Colonic mucosa (tissue), 4 donors: ENCODE measurements at places on chromosomes 7 and 10. TPM values are rescaled to one million over a fixed set of nuclear protein-coding genes. Genes with fewer than 3 reads are reported as not detected.

DNA sequence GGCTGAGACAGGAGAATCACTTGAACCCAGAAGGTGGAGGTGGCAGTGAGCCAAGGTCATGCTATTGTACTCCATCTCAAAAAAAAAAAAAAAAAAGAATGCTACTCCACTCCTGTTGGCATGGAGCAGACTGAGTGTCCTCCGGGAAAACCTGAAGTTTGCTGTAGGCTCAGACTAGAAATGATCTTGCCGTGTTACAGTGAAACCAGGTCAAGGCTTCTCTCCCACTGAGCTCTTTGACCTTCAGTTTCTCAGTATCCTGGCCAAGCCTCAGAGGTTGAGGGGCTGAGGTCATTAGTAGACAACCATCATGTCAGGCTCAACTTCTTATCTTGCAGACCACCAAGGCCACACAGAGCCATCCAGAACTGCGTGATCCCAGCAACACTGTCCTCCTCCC is 348.6 kb upstream of the ZNF32 start:
- H3K4me1 ChIP-seq, result no peaks in the 10 kb centered on the region
- no peak overlapping the region for H3K4me3 ChIP-seq
- H3K27ac ChIP-seq, result no peak overlapping the region
- no peak for DNase-seq
- no peaks in the 10 kb centered on the region for H3K36me3 ChIP-seq

DNA sequence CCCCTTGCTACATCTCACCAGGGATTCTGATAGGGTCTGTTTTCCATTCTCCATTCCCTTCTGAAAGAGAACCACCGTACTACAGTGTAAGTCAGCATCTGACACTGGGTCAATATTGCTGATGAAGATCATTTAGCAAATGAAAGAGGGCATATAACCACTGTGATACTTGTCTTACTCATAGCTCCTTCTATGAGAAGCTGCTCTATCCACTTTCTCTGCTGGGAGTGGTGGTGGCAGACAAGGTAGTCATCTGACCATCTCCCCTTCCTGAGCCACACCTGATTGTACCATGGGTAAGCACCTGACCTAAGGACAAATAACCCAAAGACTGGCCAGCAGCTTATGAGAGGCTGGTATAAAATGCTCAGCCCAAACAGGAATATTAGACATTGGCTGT is 220.4 kb downstream of the DOCK4 start:
- no peaks in the 10 kb centered on the region for H3K4me1 ChIP-seq
- H3K36me3 ChIP-seq, result no peaks in the 10 kb centered on the region
- no peak for DNase-seq
- no peak overlapping the region for H3K4me3 ChIP-seq

GRCh38 chr7:85565276-85565675 is 378.4 kb upstream of the SEMA3D start:
- H3K36me3 ChIP-seq, result no peaks in the 10 kb centered on the region
- no peak overlapping the region for H3K4me3 ChIP-seq
- no peaks in the 10 kb centered on the region for H3K4me1 ChIP-seq
- no peak overlapping the region for H3K27ac ChIP-seq
- no peak for DNase-seq

DNA sequence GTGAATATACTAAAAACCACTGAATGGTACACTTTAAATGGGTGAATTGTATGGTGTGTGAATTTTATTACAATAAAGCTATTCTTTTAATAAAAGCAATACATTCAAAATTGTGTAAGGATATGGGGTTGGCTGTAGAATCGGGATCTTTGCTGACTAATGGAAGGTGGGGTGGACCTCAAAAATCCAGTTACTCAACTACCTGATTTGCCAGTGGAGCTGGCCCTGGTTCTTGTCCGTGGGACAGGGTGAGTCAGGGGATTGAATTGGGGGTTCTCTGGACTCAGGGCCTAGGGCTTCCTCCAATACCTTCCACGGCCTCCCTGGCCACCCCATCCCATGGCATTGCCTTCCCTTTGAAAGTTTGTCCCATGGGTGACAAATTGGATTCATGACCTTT is 13.5 kb upstream of the RABGEF1 start:
- H3K4me3 ChIP-seq, result no peak overlapping the region
- no peaks in the 10 kb centered on the region for H3K4me1 ChIP-seq
- DNase-seq, result no peak
- no peaks in the 10 kb centered on the region for H3K36me3 ChIP-seq
- H3K27ac ChIP-seq, result no peak overlapping the region

DNA sequence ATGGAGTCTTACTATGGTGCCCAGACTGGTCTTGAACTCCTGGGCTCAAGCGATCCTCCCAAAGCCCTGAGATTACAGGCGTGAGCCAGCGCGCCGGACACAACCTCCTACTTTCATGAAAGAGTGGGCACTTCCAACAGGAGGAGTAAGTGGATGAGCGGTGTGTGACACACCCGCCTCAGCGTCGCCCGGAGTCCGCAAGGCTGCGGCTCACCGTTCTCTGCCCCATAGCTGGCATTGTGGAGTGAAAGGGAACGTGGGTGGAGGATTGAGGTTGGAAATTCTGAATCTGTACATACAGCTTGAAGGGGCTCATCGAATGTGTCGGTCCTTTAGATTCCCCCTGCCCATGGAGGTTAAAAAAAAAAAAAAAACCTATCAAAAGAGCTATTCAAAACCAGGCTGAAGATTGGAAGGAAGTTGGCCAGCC is 524 bp upstream of the PRXL2A start:
- peaks cover 17% of the 10 kb centered on the region for H3K4me1 ChIP-seq
- no peaks in the 10 kb centered on the region for H3K27me3 ChIP-seq
- DNase-seq, result peak; percentile 66
- peak overlapping the region; percentile 82 for H3K4me3 ChIP-seq
- peak overlapping the region; percentile 69 for H3K27ac ChIP-seq
- no peaks in the 10 kb centered on the region for H3K36me3 ChIP-seq

GRCh38 chr10:50540069-50540825 is 83.5 kb downstream of the SGMS1 start:
- H3K27me3 ChIP-seq, result no peaks in the 10 kb centered on the region
- no peak overlapping the region for H3K4me3 ChIP-seq
- H3K4me1 ChIP-seq, result no peaks in the 10 kb centered on the region
- H3K36me3 ChIP-seq, result no peaks in the 10 kb centered on the region
- H3K27ac ChIP-seq, result no peak overlapping the region
- DNase-seq, result no peak

SAP25 gene
- total RNA-seq, result 0.69 TPM

CYP2C19 gene
- total RNA-seq, result 0.16 TPM

URGCP gene
- total RNA-seq, result 65.7 TPM

GNG11 gene
- 4.1 TPM for total RNA-seq

MYL10 gene
- not detected for total RNA-seq
